ENCODE measurements at places on chromosomes 7 and 10.

- no peak for DNase-seq
Measured at GRCh38 chr10:44573821-44574220, 188.9 kb upstream of the CXCL12 start.

DNA sequence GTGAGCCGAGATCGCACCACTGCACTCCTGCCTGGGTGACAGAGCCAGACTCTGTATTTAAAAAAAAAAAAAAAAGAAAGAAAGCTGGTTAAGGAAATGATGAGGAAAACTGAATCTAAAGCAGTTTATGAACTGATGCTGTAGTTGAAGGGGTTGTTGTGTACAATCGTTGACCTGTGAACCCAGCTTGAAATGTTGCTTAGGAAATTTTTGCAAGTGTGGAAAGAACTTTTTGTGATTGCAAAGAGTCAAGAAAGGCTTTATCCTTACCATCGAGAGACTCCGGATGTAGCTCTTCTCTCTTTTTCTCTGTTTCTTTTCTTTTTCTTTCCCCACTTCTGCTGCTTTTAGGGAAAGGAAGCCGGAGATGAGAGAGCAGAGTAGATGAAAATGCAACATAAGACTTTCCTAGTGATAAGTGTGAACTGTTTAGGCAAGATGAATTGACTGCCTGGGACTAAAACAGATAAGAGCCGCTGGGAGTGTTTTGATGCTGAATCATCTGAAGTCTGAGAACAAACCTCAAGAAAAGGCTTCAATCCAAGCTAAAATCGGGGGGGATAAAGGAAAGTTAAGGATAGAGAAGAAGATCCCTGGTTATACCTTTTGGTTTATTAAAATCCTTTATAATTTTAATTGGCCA is 69.0 kb downstream of the TAF3 start:
- DNase-seq: no peak

- no peak for DNase-seq
Measured at GRCh38 chr7:138838166-138838565, 40.2 kb upstream of the ATP6V0A4 start.

GRCh38 chr7:20249920-20250319 is 32.7 kb upstream of the MACC1 start:
- DNase-seq: no peak

DNA sequence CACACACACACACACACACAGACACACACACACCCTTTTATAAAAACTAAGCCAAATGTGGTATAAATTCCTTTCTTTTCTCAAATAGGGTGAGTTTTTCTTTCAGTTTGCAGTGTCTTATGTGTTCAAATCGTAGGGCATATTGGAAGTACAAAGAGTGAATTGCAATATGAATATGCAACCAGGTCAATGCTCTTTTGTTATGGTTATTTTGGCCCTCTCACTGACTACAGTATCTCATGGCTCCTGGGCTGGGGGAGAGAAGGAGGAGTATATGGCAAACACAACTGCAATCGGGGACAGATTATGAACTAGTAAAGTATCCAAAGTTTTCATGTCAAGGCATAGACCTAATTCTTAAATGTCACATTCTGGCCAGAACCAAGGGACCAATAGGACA is 301.9 kb downstream of the PLXDC2 start:
- no peak for DNase-seq

DNA sequence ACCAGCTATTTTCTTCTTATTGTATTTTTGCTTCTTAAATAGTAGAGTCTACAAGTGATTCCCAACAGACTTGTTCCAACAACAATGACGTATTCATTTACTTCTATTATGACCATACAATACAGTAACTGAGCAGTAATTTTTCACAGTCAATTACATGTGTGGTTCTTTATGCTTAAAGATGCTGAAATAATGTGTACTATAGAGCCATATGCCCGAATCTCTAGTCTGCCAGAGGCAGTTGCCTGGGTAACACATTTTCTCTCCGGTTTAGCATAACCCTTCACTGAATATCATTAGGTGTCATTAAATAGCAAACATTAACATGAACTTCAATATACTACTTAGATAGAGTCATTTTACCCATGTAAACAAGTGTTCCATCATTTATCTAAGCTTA is 75.0 kb downstream of the SLC25A13 start:
- no peak for DNase-seq

GRCh38 chr7:112084520-112084971 is 121.7 kb downstream of the DOCK4 start:
- no peak for DNase-seq

DNA sequence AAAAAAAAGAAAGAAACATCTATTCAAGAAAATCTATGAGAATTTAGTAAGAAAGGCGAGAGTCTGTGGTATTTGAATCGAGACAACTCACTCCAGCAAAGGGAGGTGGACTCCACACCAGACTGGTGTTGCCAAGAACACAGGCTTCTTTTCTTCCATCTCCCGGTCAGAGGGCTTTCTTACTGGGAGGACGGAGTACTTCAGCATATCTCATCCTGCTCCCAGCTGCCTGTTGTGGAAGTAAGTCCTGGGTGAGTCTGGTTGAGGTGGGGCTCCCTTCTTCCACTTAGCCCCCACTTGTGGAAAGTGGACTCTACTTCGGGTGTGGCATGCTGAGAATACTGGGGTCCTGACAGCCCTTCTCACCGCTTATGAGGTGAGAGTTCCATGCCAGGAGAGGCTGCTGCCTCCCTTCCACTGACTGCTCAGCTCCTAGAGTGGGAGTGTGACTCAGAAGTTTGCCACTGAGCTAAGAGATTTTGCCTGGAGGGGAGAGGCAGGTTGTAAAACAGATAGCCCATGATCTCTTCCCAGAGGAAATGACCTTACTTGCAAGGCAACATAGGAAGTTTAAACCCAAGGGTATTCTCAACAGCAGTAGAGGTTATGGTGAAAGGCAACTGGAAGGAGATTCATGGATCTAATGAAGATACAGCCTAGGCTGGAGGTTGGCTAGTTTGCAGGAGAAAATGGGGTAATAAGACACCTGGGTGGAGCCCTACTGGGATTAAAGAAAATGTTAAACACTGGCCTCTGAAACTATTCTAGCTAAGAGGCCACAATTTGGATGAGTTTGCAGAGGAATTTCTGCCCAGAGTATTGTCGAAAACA is 3.5 kb upstream of the NACAD start:
- no peak for DNase-seq

- no peak for DNase-seq
Measured at GRCh38 chr10:48749254-48749787, 64.6 kb downstream of the WDFY4 start.

DNA sequence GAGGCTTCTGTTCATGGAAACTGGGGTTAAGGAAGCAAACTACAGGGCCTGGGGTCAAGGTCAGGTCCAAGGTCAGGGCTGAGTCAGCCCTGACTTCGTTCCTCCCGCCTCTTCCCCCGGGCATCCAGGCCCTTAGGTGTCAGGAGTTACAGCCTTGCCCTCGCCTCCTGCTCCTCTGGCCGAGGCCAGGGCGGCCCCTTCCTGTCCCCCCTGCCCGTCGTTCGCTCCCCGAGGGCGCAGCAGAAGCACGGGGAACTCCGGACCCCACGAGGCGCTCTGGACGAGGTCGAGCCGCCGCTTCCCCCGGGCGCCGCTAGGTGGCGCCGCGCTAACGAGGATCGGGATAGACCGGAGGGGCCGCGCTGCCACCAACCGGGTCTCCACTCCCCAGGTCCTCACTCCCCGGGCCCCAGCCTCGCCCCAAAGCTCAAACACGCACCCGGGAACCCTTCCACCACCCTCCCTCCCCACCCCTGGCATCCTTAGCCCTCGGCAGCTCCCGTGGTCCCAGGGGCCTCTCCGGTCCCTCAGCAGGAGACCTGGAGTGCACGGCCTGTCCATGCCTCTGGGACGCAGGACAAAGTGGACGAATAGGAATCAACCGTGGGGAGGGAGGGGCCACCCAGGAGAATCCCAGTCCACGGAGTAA is 59.2 kb upstream of the MYL10 start:
- peak; percentile 80 for DNase-seq

- no peak for DNase-seq
Measured at GRCh38 chr7:95904099-95904498, 131.7 kb downstream of the DYNC1I1 start.

DNA sequence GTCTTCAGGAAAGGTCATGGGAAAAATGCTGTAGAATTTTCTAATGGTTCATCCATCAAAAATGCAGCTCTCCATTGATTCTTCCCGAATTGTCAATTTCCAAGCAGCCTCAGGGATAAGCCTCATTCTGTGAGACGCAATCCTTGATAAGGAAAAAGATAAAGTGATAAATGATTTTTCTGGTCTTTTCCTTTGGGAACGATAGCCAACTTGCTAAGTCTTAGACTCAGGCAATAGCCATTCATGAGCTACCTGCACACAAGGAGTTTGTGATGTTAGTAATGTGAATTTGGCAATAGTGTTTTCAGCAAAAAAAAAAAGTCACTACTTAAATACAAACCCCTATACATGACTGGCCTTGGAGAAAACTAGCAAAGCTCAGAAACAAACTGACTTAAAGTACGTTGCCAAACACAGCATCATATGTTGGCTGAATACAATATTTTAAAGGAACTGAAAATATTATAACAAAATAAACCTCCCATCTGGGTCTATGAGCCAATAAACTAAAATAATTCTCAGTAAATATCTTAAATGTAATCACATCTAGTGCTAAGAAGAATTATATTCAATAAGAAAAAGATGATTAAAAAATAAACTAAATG is 75.5 kb downstream of the KLF6 start:
- DNase-seq: no peak

DNA sequence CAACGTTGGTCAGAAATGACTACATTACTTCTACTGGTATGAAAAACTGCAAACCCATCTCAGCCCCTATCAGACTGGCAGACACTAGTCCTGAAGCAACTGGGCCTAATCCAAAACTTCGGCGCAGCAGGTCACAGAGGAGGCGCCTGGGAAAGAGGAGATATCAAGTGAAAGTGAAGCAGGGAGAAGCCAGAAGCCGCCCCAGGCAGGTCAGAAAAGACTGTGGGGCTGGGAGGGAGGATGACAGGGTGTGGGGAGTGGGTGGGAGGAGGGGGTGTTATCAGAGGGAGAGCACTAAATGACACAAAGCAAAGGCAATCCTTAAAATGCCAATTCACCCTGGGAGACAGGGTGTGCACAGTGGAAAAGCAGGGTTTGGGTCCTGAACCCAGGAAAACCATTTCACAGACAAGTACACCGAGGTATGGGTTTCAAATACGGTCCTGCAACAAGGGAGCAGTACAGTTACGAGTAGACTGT is 731 bp downstream of the CHCHD3 start:
- DNase-seq: peak; percentile 29

DNA sequence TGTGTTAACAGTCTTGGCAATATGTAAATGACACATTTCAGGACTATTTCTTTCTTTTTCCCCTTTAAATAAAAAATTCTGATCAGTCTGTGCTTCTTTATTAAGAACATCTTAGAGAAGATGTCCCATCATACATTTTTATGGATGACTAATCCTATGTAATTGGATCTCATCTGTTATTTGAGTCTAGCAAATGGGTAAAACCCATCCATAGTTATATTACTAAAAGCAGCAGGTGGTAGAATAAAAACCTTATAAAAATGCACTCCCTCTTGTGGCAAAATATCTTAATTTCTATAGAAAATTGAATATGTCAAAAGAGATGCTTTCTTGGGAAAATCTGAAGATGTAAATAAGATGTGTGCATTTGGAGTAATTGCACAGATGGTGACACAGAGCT is 35.3 kb downstream of the TRRAP start:
- DNase-seq: no peak

DNA sequence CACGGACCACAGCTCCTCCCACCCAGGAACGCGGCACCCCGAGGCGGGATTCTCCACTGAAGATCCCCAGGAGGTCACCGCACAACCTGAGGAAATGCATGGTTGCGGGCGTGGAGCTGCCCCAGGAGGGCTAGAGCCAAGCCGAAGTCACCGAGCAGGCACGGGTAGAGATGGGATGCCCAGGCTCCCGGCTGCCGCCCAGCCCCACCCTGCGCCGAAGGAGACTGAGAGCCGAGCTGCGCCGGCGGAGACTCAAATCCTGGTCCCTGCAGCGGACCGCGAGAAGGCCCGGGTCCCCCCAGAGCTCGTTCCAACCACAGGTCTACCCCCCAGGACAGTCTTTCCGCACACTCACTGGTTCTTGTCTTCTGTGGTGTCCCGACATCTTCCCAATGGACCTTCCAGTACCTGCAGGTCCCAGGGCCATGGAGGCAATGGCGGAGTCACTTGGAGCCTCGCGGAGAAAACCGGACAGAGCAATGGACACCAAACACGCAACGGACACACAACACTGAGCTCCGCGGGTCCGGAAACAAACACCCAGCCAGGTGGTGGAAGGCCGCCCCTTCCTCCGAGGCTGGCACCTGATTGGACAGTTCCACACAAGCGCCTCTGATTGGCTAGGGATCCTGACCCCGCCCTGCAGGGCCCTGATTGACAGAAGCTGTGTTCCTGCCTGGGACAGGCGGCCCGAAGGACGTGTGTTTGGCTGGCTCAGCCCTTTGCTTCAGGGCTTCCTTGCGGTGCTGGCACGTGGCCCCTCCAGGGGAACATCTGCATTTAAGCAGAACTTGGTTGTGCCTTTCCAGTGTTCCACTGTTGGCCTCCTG is 331.9 kb upstream of the NUPR2 start:
- no peak for DNase-seq

DNA sequence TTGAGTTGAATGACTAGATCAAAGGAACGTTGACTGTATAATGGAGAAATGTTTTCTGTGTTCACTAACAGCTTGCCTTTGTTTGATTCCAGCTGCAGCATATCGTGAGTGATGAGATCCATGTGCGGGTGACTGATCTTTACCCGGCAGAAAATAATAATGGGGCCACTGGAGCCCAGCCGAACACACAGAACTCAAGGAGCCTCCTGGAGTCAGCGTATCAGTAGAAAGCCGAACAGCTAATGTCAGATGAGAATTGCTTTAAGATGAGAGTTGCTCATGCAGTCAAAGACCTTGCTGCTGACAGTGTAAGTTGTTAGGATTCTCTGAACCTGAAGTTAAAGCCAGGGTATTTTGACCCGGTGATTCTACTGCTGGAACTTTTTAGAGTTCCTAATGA is 34.3 kb upstream of the MTPAP start:
- DNase-seq: no peak

GRCh38 chr10:70145166-70145665 is 1.3 kb downstream of the TYSND1 start:
- DNase-seq: no peak

DNA sequence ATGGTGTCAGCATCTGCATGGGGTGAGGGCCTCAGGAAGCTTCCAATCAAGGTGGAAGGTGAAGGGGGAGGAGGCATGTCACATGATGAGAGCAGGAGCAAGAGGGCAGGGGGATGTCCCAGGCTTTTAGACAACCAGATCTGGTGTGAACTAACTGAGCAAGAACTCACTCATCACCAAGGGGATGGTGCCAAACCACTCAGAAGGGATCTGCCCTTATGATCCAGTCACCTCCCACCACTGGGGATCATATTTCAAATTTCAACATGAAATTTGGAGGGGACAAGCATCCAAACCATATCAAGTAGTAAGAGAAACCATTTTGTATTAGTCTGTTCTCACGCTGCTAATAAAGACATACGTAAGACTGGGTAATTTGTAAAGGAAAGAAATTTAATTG is 33.6 kb downstream of the THNSL1 start:
- no peak for DNase-seq
